Activated CD4-positive, alpha-beta T cell treated with anti-CD3 and anti-CD28 coated beads for 36 hours (primary cell): ENCODE measurements at places on chromosomes 13 and 19. TPM values are rescaled to one million over a fixed set of nuclear protein-coding genes. Genes with fewer than 3 reads are reported as not detected.

Gene OXGR1
- not detected for total RNA-seq

- H3K27me3 ChIP-seq, result peaks cover 3% of the 10 kb centered on the region
- no peak overlapping the region for H3K4me3 ChIP-seq
- DNase-seq, result no peak
These were observed 117.5 kb downstream of the POU4F1 start for GRCh38 chr13:78485803-78486202.

Gene CBY2
- not detected for total RNA-seq

DNA sequence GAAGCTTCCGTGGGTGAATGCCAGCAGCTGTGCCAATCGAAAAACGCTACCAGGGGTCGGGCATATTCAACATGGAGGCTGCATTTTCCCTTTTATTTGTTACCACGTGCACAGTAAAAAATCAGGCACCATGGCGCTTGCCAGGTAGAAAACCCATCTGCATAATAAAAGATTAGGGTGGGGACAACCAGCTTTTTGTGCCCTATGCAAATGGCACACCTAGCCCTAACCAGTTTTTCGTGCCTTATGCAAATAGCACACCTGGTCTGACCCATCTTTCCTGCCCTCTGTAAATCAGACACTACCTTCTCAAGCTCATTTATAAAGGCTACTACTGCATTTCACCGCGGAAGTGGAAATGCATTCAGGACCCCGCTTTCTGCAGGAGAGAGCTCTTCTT lies 62.1 kb upstream of the FREM2 start:
- peaks cover 2% of the 10 kb centered on the region for H3K27me3 ChIP-seq
- H3K4me1 ChIP-seq, result no peaks in the 10 kb centered on the region
- no peak overlapping the region for H3K4me3 ChIP-seq
- H3K36me3 ChIP-seq, result no peaks in the 10 kb centered on the region

Gene PSG5
- total RNA-seq, result not detected

Gene UQCR11
- 152 TPM for total RNA-seq

Gene ZNF540
- 1.1 TPM for total RNA-seq

DNA sequence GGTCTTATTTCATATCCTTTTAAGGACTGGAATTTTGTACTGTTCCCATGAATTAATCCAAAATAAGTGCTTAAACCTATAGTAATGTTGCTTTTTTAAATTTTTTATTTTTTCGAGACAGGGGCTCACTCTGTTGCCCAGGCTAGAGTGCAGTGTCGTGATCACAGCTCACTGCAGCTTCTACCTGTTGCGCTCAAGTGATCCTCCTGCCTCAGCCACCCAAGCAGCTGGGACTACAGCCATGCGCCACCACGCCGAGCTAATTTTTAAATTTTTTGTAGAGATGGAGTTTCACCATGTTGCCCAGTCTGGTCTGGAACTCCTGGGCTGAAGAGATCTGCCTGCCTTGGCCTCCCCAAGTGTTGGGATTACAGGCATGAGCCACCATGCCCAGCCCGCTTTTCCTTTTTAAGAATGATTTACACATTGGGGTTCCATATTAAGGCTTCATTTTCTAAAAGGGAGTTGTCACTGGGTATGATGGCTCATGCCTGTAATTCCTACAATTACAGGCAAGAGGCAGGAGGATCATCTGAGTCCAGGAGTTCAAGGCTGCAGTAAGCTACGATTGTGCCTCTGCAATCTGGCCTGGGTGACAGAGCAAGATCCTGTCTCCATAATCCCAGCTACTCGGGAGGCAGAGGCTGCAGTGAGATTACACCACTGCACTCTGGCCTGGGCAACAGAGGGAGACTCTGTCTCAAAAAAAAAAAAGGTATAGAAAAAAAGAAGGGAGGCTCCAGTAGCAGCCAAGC lies 28.3 kb upstream of the AKT2 start:
- H3K27me3 ChIP-seq, result no peaks in the 10 kb centered on the region
- no peak for DNase-seq
- no peaks in the 10 kb centered on the region for H3K4me1 ChIP-seq
- H3K27ac ChIP-seq, result no peak overlapping the region
- peaks cover 4% of the 10 kb centered on the region for H3K36me3 ChIP-seq

Gene GPR183
- 51.9 TPM for total RNA-seq

DNA sequence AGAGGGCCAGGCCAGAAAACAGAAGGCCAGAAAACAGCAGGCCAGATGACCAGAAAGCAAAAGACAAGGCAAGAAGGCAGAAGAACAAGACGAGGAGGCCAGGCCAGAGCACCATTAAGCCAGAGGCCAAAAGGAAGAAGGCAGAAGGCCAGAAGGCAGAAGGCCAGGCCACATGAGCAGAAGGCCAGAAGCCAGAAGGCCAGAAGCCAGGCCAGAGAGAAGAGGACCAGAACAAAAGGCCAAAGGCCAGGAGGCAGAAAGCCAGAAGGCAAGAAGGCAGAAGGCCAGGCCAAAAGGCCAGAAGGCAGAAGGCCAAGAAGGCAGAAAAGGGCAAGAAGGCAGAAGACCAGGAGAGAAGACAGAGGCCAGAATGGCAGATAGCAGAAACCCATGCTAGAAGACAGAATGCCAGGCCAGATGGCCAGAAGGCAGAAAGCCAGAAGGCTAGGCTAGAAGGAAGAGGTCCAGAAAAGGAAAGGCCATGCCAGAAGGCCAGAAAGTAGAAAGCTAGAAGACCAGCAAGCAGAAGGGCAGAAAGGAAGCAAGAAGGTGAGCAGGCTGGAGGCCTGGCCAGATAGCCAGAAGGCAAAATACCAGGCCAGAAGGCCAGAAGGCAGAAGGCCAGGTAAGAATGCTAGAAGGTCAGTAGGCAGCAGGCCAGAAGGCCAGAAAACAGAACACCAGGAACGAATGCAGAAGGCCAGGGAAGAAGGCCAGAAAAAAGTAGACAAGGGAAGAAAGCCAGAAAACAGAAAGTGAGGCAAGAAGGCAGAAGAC lies 187.6 kb downstream of the TUBA3C start:
- no peak for DNase-seq
- peaks cover 14% of the 10 kb centered on the region for H3K4me1 ChIP-seq
- H3K27ac ChIP-seq, result no peak overlapping the region
- H3K27me3 ChIP-seq, result no peaks in the 10 kb centered on the region
- H3K36me3 ChIP-seq, result no peaks in the 10 kb centered on the region
- no peak overlapping the region for H3K4me3 ChIP-seq

GRCh38 chr19:49132974-49133609 lies 13.7 kb downstream of the PPFIA3 start:
- no peak overlapping the region for H3K27ac ChIP-seq
- peak; percentile 59 for DNase-seq
- peaks cover 1% of the 10 kb centered on the region for H3K27me3 ChIP-seq
- peaks cover 20% of the 10 kb centered on the region for H3K4me1 ChIP-seq
- peak overlapping the region; percentile 59 for H3K4me3 ChIP-seq
